ENCODE measurements at places on chromosomes 4 and X.

DNA sequence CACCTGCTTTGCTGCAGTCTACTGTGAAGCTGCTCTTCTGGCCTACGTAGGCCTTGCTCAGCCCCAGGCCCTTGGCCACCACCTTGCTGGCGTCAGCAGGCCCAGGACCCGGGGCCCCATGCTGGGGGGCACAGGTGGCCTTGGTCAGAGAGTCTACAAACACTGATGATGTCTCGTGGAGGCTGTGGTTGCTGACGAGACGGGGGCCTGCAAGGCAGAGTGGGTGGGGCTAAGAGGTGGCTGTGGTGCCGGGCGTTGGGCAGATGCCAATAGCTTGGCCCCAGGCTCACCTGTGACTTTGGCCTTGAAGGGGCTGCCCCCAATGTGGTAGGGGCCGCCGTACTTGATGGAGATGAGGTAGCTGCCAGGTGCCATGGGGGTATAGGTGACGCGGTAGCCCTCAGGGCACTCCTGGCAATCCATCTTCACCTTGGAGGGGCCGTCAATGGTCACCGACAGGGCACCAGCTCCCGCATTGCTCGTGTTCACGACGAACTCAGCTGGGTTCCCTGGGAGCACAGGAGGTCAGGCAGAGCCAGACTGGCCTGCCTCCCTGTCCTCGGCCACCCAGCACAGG is 25.0 kb downstream of the FLNA start:
- no peak for DNase-seq

- no peak for DNase-seq
Observed at GRCh38 chr4:30525662-30526315, 194.4 kb upstream of the PCDH7 start.

- DNase-seq = no peak
Observed at GRCh38 chr4:18057821-18058533, 36.4 kb upstream of the LCORL start.

DNA sequence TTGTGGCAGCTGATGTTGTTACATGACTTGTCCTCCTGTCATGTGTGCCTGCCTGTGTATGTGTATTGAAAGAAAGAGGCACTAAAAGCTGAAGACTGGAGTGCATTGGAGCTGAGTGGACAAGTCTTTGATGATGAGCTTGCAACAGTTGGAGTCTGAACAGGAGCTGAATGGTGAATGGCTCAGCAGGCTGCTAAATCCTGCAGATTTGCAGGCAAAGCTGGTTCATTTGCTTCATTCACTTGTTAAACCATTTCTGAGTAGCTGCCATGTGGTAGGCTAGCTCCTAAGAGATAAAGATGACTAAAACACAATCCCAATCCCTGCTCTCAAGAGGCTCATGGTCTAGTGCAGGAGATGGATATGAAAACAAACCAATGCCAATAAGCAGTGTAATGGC is 217.3 kb downstream of the CHRDL1 start:
- DNase-seq = no peak

DNA sequence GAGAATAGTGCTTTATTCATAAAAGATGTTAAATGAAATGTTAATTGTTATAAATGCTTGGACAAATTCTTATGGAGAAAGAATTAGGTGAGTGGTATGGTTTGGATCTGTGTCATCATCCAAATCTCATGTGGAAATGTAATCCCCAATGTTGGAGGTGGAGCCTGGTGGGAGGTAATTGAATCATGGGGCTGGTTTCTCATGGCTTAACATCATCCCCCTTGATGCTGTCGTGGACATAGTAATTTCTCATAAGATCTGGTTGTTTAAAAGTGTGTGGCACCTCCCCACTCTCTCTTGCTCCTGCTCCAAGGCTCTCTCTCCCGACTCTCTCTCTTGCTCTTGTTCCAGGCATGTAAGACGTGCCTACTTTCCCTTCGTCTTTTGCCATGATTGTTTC is 22.5 kb downstream of the GYPE start:
- DNase-seq = no peak

GRCh38 chrX:25112156-25112555 is 96.4 kb upstream of the ARX start:
- DNase-seq = no peak

- no peak for DNase-seq
Observed at GRCh38 chr4:11261066-11261850, 167.4 kb downstream of the HS3ST1 start.

DNA sequence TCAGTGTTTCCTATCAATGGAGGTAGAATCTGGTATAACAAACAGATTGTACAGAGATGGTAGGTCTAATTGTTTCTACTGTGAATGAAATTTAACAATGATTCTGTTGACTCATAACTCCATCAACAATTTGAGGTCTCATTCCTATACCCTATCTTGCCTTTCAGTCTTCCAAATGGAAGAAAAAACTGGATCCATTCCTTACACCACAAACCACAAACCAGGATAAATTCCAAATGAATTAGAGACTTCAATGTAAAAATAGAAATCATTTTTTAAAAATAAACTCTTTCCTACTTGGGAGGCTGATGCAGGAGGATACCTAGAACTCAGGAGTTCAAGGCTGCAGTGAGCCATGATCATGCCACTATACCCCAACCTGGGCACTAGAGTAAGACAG is 114.4 kb upstream of the WDR44 start:
- DNase-seq = no peak

Measured in NCI-H2107 (cell line).